ENCODE measurements at places on chromosomes 1 and 21.

- no peak for DNase-seq
These were observed 46.3 kb downstream of the PRDM15 start for GRCh38 chr21:41832596-41833496.

GRCh38 chr1:115547696-115548095 is 94.1 kb upstream of the VANGL1 start:
- DNase-seq, result no peak

GRCh38 chr1:31387612-31388011 is 14.7 kb upstream of the FABP3 start:
- no peak for DNase-seq

DNA sequence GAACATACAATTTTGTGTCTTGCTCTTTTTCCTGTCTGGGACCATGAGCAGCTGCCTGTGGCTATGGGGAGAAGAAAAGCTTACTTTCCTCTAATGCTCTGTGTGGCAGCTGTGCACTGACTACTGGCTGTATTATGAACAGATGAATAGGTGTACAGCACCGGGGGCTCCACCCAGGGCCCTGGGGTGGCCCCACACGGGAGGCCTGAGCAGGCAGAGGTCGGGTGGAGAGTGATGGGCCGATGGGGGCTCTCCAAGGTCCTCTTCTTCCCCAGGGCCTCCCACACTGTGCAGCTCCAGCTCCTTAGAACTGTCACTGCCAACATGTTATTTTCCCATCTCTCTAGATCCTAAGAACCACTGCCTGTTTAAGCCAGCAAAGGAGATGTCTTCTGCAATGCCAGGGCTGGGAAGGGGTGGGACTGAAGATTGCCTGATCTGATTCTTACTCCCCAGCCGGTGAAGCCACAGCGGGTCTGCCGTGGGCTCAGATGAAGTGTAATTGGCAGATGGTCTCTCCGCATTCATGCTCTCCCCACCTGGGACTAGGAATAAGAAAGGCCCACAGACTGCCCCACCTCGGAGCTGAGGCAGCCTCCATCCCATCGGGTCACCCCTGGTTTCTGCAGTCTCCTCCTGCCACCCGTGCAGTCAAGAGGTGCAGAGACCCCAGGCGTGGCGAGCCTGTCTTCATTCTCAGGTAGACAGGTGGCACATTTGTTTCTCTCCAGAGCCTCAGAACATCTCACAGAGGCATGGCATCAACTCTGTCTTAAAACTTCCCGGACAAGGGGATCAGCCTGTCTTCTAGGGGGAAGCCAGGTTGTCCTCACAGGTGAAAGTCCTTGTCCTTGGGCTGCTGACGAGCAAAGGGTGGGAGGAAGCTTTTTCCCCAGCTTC is 186.5 kb upstream of the GALNT2 start:
- no peak for DNase-seq

GRCh38 chr21:27101523-27101922 is 134.6 kb upstream of the ADAMTS5 start:
- DNase-seq, result no peak

DNA sequence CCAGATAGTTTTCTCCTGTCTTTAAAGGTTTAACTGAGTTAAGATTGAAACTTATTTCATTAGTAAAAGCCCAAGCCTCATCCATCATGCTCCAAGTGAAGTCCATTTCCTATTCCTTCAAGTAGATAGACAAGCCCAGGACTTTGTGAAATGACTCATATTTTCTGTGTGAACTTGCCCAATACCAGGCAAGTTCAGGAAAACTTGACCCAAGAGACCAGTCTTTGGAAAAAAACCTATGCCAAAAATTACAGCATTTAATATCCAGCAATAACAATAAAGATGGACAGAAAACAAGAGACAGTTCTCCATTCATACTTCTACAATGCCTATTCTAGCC is 405 bp upstream of the RAB29 start:
- no peak for DNase-seq

DNA sequence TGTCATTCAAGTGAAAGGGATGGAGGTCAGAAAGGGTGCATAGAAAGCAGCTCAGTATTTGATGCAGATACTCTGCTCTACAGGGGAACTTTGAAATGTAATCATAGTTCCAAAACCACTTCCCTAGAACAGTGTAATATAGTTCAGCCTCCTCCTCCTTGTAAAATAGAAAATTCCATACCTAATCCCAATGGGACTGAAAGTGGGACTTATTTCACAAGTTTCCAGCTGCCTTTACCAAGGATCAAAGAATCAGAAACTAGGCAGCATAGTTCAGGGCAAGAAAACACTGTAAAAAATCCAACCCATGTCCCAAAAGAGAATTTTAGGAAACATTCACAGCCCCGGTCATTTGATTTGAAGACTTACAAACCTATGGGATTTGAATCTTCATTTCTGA is 8.1 kb upstream of the TMCO2 start:
- DNase-seq, result no peak

- DNase-seq, result no peak
These were observed 16.1 kb downstream of the PRRC2C start for GRCh38 chr1:171501305-171502024.

DNA sequence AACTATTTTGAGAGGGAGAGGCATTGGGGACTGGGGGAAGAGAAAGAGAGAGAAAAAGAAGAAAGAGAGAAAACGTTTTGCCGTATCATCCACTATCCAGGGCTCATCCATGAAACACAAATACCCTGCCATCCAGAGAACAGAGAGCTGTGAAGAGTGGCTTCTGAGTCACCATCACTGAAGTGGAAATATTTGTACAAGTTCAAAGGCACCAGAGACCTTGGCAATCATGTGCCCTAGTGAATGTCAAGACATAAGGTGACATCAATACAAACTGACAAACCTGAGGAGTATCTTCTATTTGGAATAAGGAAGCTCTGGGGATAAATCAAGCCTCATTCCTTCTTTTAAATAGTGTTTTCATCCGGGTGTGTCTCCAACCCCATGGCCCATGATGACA is 197.2 kb upstream of the PROX1 start:
- DNase-seq, result no peak

- no peak for DNase-seq
These were observed 377.8 kb downstream of the MATN1 start for GRCh38 chr1:30345491-30346130.

DNA sequence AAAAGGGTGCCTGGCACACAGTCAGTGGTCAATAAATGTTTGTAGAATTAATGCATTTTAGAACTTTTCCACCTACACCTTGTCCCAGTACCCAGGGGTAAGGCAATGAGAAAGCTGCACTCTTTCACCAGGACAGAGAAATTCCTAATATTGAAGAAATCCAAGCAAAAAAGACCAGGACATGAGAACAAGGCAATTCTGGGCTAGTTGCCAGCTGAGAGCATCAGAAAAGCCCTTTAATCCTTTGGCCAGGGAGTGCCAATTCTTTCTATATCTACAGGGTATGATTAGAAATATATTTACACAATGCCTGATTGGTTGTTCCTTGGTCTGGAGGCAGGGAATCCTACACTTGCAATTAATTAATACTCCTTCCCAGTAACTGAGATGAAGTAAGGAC is 492.4 kb upstream of the NFIA start:
- DNase-seq, result no peak

- DNase-seq, result no peak
These were observed 3.6 kb downstream of the MAN1C1 start for GRCh38 chr1:25620211-25620610.

DNA sequence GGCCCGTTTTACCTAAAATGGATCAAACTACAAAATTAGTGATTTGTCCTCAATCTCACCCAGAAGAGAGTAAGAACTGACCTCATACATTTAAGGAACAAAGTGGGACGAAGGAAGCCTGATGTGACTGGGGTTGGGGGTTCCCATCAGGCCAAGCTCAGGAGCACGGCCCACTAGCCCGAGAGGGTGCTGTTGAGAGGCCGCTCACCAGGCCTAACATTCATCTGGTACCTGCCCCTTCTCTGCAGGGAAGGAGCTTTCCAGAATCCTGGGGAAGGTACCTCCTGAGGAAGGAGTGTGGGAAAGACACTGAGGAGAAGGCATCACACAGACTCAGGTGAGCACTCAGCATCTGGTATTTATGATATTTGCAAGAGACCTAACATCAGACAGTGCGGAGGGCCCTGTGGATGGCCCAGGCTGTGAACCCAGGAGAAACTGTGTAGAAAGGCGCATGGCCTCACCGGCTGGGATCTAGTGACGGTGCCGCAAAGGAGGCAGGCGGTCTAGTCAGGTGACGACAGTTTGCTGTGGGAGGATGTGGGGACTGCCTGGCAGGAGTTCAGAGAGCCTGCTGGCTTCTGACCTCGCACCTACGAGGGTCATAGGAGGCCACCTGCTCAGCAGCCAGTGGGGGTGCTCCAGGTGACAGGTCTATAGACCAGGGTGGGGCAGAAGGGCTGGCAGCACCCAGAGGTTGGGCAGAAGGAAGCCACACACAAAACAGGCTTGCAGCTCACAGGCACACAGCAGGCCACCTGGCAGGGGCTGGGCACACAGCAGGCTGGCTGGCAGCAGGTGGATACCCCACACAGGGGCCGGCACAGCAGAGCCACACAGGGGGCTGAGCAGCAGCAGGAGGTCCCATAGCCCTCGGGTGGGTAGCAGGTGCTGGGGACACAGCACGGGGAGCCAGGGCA is 543 bp downstream of the KRTAP12-4 start:
- no peak for DNase-seq

GRCh38 chr1:25556791-25557476 is 13.5 kb downstream of the LDLRAP1 start:
- DNase-seq, result peak; percentile 66

GRCh38 chr1:119136401-119136800 is 4.1 kb downstream of the WARS2 start:
- DNase-seq, result no peak

GRCh38 chr1:79945391-79945790 is 938.9 kb upstream of the ADGRL4 start:
- no peak for DNase-seq

DNA sequence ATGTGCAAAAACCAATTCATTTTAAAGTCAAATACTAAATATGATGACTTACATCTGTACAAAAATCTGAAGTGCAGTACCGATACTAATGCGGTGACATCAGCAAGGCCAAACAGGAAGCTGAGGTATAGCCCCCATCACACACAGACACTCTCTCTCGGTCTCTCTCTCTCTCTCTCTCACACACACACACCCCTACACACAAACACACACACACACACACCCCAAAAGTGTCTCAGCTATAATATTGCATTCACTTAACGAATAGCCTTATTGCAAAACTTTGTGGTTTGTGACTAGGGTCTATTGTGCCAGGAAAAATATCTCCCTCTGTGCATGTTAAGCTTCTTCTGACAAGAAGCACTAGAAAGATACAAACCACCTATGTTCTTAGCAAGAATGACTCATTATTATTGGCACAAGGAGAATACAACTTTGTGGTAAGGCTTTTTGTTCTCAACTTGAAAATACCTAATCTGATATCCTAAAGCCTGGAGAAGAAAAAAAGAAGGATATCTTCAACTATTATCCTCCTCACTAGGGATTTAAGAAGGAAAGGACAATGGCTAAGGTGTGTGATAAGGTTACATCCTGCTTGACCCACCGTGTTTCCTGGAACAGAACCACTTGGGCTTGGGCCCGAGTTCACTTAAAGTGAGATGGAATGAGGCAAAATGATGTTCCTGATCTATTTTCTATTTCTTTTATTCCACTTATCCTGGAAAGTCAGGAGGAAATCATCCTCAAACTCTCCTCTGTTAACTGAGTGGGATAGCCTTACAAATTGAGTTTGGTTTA is 107.1 kb downstream of the NIBAN1 start:
- DNase-seq, result peak; percentile 97

- no peak for DNase-seq
These were observed 113.4 kb downstream of the SPSB1 start for GRCh38 chr1:9406111-9406510.

DNA sequence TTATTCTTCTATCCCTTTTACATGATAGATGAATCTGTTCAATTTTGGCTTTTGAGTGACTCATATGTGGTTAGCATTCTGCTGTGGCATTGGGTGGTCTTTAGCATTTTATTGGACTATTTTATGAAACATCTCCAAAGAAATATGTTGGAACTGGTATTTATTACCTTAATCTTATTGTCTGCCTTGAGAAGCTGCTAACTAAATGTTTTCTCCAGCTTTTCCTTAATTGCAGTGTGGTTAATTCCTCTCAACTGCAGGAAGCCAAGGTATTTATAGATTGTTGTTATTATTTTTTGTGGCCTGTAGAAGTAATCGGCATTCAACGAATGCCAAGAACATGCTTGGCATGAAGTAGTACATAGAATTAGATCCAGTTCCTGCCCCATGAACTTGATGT is 64.1 kb downstream of the NOS1AP start:
- DNase-seq, result no peak

DNA sequence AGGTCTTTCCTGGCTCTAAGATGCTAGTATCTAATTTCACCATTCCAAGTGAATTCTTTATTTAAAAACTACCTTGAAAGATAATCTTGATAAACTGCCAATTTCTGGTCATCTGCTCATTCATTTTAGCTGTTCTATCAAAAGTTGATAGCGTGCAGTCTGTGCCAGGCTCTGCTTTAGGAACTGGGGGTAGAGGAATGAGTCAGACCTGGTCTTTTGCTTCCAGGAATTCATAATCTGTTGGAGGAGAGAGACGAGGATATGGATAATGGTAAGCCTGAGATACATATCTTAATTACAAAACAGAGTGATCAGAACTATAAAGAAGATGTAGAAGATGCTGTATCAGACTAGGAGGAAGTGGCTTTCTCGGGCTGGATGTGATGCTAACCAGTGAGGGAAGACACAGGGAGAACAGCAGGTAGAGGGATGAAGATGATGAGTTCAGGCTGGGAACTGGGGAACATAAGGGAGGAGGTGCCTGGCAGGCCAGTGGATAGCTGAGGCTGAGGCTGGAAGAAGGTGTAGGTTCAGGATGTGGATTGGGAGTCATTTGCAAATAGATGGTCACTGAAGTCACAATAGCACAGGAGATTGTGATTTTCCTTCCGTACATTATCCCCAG is 12.3 kb upstream of the PHC2 start:
- no peak for DNase-seq

DNA sequence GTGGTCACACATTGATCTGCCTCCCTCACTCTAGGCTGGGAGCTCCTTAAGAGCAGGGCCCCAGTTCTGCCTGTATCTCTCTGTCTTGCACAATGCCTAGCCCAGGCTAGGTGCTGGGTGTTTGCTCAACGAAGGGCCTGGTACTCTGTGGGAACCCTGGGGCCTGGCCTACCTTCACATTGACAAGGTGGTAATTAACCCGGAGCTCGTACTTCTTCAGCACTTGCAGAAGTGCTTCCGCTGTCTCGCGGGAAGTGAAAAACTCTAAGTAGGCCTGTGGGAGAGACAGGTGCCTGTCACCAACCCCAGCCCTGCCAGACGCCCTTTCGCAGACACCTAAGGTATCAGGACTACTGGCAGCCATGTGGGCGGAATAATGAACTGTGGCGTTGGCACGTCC is 13.7 kb downstream of the MTHFR start:
- no peak for DNase-seq

GRCh38 chr1:25737130-25737529 is 62.9 kb upstream of the SELENON start:
- DNase-seq, result no peak

DNA sequence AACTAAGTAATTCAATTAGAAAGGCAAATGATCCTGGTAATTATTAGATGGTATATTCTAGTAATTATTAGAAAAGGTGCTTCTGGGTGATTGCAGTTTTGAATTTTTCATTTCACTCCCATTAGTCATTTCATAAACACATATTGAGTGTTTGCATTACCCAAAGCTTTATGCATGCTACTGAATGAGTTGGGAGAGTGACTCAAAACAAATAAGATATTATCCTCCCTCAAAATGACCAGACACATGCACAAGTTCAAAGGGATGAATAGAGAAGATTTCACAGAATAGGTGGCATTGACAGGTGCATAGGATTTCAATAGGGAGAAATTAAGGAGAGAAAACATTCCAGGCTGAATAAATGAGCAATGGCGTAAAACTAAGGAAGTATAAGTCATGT is 84.7 kb downstream of the PHTF1 start:
- no peak for DNase-seq
